Upper lobe of left lung (tissue), 6 donors: ENCODE measurements at places on chromosomes 3 and 15. TPM values are rescaled to one million over a fixed set of nuclear protein-coding genes. Genes with fewer than 3 reads are reported as not detected.

Gene CDHR4
- 6.0 TPM for total RNA-seq

- H3K27me3 ChIP-seq, result no peaks in the 10 kb centered on the region
- H3K36me3 ChIP-seq, result no peaks in the 10 kb centered on the region
- H3K27ac ChIP-seq, result no peak overlapping the region
- no peaks in the 10 kb centered on the region for H3K4me1 ChIP-seq
- no peak overlapping the region for H3K4me3 ChIP-seq
- no peak for DNase-seq
Measured at GRCh38 chr3:115399750-115400149, 223.6 kb upstream of the GAP43 start.

Gene LINGO1
- not detected for total RNA-seq

DNA sequence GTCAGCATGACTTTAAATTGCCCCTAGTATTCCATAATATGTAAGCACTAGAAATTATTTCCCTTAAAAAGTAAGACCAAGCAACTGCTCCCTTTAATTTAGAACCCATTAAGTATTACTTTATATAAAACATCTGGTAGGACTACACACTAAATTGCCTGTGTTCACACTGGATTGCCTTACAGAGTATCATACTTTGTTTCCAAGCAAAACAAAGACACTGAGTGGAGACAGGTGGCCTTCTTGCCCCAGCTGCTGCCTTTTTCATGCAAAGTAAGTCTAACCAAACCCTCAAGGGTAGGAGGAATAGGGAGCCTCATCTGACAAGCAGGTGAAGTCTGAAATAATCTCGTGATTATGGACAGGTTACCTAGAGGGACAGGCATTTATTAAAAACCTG lies 87.3 kb downstream of the PEX5L start:
- no peaks in the 10 kb centered on the region for H3K4me1 ChIP-seq
- H3K36me3 ChIP-seq, result no peaks in the 10 kb centered on the region
- no peak overlapping the region for H3K4me3 ChIP-seq
